Stimulated activated CD4-positive, alpha-beta T cell treated with anti-CD3 and anti-CD28 coated beads, Interleukin-15, amount 100 ng/mL, for 1 hour (primary cell): ENCODE measurements at places on chromosomes 5 and 9.

DNA sequence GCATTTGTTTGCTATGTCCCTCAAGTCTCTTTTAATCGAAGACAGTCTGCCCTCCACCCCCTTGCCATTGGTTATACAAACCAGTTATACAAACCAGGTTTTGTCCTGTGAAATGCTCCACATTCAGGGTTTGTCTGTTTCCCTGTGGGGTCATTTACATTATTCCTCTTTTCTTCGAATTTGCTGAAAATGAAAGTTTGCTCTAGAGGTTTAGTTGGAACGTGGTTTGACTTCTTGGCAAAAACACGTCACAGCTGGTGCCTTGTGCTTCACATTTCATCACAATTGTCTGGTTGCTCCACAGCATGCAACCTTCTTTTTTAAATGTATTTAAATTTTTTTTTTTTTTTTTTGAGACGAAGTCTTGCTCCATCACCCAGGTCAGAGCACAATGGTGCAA, 4.2 kb upstream of the HAVCR2 start:
- no peak for DNase-seq

- no peak for DNase-seq
Measured at GRCh38 chr9:109894921-109895758, 115.1 kb downstream of the PALM2AKAP2 start.

GRCh38 chr9:79562749-79563386, 8.9 kb upstream of the TLE4 start:
- no peak for DNase-seq

DNA sequence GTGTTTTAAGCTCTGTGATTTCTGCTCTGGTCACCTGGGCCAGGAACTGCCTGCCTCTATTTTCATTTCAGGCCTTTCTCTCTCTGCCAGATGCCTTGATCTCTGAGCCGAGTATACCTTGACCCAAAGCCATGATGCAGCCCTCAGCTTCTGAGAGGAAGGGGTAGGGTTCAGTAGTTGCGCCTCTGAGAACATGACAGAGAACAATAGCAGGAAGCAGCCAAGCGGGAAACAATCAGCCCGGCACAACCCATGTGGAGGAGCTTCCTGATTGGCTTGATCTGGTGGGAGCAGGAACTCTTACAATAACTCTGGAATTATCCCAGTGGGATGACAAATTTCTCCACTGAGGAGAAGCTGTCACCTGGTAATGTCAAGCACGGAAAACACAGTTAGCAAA, 127.4 kb downstream of the PALM2AKAP2 start:
- DNase-seq: no peak

GRCh38 chr5:14223372-14223771, 80.2 kb downstream of the TRIO start:
- no peak for DNase-seq

DNA sequence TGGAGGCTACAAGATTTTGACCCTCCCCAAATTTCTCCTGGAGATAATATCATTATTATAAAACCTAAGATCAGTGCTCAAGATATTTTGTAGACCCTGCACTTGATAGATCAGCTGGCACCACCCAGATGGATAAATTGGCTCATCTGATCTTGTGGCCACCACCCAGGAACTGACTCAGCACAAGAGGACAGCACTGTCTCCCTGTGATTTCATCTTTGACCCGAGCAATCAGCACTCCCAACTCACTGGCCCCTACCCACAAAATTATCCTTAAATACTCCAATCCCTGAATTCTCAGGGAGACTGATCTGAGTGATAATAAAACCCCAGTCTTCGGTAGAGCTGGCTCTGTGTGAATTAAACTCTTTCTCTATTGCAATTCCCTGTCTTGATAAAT, 34.5 kb upstream of the TENT2 start:
- DNase-seq: no peak

GRCh38 chr5:122377026-122377425, 65.0 kb downstream of the SNCAIP start:
- no peak for DNase-seq

DNA sequence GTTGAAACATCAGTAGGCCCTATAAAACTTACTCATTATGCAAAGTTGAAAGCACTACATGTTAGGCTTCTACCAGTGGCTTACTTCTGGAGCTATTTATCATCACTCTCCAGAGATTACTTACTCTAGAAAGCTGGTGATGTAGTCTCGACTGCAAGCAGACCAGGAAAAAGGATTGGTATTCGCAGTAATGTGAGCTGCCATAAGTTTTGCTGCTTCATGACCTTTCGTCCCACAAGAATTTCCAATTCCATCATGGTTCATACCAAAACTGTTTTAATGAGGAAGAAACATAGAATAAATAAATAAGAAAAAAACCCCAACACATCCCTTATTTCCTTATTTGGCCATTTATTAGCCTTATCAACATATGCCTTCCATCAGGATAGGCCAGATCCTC, 181.9 kb downstream of the ADAMTS6 start:
- DNase-seq: no peak

GRCh38 chr5:164651546-164652275, 1146.3 kb downstream of the MAT2B start:
- DNase-seq: no peak

DNA sequence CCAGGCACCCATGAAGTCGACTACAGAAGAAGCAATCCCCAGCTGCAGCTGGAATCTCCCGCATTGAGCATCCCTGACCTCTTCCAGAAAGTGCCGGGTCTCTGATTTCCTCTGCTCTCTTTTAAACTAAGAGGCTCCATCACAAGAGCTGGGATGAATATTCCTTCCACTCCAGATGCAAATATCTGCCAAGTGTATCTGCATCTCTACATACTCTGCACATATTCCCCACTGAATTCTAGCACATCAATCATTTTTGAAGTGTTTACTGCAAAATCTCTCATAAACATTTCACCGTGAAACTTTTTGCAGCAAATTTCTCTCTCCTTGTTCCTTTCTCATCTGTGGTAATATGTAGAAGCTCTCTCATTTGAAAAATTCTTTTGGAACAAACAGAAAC, 161.5 kb downstream of the GABRB2 start:
- DNase-seq: no peak

DNA sequence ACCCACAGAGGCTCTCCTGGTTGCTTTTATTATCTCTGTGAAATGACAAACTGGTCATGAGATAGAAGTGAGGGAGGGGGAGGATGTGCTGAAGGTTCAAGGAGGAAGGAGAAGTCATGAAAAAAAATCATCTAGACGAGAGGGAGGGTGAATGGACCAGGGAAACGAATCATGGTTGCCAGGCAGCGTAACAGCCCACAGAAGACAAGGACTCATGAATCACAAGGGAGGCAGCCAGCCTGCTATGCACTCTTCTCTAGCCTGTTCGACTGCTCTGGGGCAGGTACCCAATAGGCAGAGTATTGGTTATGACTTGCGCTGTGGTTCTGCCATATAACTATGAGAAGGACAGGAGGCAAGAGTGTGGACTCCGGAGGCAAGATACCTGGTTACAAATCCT, 475.2 kb downstream of the CDK5RAP2 start:
- no peak for DNase-seq

DNA sequence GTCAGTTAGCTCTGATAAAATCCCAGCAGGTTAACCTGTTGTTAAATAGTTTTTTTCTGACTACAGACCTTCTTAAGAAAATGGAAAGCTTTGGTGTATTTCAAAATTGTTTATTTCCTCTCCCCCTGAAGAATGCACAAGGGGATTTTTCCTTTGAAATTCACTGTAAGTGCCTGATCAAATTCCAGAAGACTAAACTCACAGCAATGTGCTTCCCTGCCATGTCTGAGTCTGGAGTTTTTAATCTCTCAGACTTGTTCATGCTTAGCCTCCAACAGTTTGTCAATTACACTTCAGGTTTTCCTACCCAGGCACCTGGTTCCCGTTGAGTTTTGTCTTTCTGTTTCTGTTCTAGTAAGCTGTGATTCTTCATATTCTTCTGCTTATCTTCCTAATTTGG, 961.6 kb upstream of the CDH18 start:
- no peak for DNase-seq

DNA sequence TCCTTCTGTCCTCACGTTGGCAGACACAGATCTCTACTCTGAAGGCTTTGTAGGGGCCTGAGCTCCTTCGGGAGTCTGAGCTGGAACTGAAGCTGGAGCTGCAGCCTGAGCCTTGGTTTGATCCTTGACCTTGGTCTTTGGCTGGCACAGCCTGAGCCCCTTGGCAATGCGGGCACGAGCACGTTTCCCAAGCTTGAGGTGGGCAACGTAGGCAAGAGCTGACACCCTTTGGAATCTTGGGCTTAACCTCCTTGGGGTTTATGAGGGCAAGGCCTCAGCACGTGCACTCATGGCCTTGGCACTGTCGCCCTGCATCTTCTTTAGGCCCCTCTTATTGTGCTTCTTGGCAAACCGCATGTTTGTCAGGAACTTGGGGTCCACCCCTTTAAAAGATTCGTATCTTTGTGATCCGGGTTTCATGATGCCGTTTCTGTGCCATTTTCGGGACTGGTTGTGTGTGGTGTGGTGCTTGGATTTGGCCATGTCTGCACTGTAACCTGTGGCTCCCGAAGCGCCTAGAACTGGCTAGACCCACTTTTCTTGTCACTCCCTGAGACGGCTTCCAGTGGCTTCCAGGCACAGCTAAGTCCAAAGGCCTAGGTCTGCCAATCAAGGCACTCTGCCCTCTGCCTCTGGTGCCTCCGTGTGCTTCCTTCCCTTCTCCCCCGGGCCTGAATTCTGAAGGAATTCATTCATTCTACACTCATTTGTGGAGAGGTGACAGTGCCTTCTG, 1.4 kb downstream of the SUSD1 start:
- DNase-seq: no peak

GRCh38 chr5:91419571-91420537, 36.7 kb upstream of the ARRDC3 start:
- peak; percentile 47 for DNase-seq

- DNase-seq: no peak
Measured at GRCh38 chr5:81922854-81923279, 49.0 kb upstream of the ATG10 start.

DNA sequence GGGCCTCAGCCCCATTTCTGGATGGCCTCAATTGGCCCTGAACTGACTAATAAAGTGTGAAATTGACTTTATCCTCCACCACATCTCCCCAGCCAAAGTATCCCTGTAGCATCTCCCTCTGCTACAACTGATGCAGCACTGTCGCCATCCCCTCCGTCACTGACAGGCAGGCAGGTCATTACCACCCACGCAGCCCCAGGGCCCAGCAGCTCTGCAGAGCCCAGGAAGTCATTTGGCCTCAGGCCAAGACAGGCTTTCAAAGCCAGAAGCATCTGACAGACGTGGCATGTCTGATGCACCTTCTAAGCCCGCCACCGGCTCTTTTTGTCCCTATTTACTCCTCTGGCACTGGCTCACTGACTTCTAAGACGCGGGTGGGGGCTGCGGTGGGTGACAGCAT, 65.3 kb downstream of the ARHGEF37 start:
- DNase-seq: no peak

- DNase-seq: no peak
Measured at GRCh38 chr5:83827111-83827557, 106.5 kb upstream of the HAPLN1 start.

DNA sequence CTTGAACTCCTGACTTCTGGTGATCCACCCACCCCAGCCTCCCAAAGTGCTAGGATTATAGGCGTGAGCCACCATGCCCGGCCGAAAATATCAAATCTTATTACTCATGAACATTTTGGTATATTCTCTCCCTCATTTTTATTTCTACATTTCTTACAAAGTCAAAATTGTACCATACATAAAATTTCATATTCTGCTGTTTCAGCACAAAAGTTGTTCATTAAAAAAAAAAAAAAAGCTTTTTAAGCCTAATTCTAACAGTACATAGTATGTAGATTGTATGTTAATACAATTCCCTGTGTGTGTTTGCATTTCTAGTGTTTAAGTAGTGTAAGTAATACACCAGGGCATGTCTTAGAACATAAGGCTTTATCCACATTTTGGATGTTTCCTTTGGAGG, 14.9 kb downstream of the BNIP1 start:
- no peak for DNase-seq

GRCh38 chr9:78746010-78746409, 449.1 kb downstream of the PSAT1 start:
- no peak for DNase-seq

DNA sequence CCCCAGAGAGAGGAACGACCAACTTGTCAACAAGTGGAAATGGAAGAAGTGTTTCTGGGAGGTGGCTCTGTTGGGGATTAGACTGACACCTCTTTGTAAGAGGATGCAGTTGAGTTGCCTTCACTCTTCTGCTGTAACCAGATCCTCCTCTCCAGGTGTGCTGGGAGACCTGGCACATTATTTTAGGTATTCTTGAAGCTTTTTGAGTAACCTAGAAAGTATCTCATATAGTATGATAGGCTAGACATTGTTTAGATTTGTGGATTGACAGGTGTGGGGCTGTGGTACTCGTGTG, 21.6 kb downstream of the SNX30 start:
- no peak for DNase-seq

DNA sequence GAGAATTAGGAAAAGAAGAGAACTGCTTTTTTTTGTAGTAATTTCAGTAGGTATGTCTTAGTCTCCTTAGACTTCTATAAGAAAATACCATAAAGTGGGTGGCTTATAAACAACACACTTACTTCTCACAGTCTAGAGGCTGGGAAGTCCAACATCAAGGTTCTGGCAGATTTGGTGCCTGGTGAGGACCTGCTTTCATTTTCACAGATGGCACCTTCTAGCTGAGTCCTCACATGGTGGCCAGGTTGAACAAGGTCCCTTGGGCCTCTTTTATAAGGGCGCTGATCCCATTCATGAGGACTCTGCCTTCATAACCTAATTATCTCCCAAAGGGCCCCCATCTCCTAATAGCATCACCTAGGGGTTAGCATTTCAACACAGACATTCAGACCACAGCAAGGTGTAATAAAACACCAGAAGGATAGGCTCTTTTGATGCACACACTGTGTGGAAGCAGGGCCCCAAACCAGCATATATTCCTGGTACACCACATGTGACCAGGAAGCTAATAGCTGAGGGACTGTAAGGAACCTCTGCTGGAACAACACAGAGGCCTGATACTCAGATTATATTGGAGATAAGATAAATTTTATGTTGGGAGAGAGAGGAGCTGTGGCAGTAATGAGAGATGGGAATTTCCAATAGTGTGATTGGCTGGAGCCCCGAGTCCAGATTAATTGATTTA, 384.9 kb downstream of the RAB3C start:
- DNase-seq: no peak

- DNase-seq: no peak
Measured at GRCh38 chr9:37992924-37993349, 76.1 kb downstream of the SHB start.

GRCh38 chr5:663436-664342, 29.5 kb downstream of the TPPP start:
- DNase-seq: no peak

GRCh38 chr9:104700306-104700705, 6.0 kb downstream of the OR13D1 start:
- DNase-seq: no peak

- peak; percentile 12 for DNase-seq
Measured at GRCh38 chr9:33446240-33446945, 1.0 kb downstream of the AQP3 start.

GRCh38 chr5:114179134-114179533, 182.7 kb upstream of the KCNN2 start:
- DNase-seq: no peak

- no peak for DNase-seq
Measured at GRCh38 chr9:118183576-118183975, 479.4 kb downstream of the TLR4 start.
